ENCODE measurements at places on chromosomes 6 and 20. TPM values are rescaled to one million over a fixed set of nuclear protein-coding genes. Genes with fewer than 3 reads are reported as not detected.

DNA sequence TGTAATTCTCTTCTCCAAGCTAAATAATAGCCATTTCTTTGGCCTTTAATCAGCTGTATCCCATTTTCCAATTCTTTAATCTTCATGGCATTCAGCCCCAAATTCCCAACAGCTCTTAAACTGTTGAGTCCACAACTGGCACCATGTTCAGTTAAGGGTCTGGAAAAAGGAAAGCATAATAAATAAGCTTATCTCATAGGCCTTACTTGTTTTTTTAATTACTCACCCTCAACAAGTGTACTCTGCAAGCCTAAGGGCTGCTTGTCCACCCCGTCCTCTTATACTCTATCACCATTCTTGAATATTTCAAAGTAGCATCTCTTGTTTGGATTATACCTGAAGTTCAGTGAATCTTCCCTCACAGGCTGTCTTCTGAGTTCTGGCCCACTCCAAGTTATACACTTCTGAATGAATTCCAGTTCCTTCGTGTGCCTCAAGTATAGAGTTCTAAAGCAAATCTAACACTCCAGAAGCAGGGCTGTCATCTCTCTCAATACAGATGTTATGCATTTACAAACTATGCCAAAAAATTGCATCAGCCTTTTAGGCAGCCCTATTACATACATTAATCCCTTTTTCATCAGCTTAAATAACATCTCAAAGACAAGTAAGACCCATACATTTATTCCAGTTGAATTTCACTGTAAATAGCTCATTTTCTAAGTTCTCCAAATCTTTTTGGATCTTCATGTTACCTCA lies 98.7 kb downstream of the COL21A1 start:
- no peak for DNase-seq

GRCh38 chr6:37725957-37726356 lies 28.3 kb upstream of the MDGA1 start:
- no peak for DNase-seq

DNA sequence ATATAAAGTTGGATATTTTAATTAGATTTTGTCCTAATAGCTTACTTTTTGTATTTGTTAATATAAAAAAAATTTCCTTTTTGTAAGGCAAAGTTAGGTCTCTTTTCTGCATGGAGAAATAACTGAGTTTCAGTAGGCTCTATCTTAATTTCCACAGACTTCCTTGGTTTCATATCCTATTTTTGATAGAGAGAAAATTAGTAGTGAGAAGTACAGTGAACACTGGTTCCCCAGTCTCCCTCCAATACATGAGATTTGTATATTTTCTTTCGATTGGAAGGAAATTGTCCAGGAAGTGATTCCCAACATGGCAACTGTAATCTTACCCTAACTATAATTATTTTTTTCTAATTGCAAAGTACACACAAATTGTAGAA lies 26.4 kb downstream of the TRIM27 start:
- DNase-seq = peak; percentile 66

GRCh38 chr6:33211666-33212422 lies 3.5 kb downstream of the RING1 start:
- no peak for DNase-seq

- peak; percentile 16 for DNase-seq
Measured at GRCh38 chr6:154928325-154928922, 66.7 kb upstream of the TIAM2 start.

GRCh38 chr20:45704969-45705637 lies at the start of gene WFDC10B:
Gene WFDC10B, minus strand, starts transcription at chr20:45705019. Its CDS starts 19,027 bp downstream, at chr20:45685992.
- DNase-seq = no peak

- DNase-seq = no peak
Measured at GRCh38 chr6:28769626-28770402, 154.0 kb downstream of the TRIM27 start.

DNA sequence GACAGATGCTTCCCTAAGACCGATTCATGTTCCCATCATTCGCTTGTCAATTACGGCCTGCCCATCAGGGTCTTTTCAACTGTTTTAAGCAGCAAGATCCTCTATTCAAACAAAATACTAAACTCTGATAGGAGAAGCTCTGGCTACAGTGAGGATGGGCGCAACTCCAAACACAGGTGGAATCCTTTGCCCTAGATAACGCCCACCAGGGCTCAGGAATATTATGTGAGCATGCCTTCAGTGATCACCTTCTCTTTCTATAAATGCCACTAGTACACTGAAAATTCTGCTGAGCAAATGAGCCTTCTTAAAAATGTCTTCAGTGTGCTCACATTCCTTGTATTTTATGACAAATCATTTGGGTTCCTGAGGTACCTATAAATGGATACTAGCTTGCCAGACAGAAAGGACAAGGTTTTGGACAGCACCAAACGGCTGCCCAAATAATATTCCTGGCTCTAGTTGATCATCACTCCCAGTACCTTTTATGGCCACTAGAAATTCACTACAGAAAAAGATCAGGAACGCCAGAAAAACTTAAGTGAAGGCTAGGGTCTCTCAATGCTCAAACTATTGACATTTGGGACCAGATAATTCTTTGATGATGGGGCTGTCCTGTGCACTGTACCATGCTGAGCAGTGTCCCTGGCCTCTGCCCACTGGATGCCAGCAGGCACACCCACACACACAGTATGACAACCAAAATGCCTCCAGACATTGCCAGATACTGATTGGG lies 13.1 kb downstream of the ZNF217 start:
- DNase-seq = no peak

DNA sequence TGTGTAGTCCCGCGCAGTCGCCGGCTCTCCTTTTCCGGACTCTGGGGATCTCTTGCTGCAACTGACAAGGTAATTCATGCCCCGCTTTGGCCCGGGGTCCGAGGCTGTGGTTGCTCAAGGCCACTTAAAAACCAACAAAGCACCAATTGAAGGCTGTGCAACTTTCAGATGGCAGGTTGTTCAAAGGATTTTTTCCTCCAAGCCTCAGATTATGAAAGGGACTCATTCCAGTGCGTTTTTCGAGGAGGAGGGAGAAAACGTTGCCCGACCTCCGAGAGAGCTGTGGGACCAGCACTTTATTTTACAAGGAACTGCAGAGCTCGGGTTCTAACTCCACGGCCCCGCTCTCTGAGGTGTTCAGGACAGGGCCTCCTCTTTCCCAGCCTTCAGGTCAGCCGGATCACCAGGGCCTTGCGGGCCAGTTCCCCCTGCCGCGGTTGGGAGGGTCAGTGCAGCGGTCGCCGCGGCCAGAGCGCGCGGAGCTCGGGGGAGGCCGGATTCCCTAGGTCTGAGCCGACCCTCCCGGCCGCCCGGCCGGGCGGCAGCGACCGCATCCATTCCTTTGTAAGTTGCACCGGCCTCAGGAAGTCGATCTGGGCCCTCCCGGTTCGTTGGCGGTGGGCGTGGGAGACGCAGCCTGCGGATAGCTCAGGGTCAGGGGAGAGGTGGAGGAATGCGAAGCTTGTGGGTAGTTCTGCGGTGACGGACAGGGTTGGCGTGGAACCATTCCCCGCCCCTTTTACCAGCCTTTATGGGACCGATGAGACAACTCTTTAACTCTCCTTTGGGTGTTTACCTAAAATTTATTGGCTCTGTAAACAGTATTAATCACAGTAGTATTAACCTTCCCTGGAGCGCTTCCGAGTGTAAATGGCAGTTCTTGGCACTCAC lies 1.6 kb downstream of the UTRN start:
- no peak for DNase-seq

GRCh38 chr20:21862956-21863355 lies 157.5 kb downstream of the PAX1 start:
- DNase-seq = no peak

GRCh38 chr6:150142670-150143515 lies at the start of gene PPP1R14C:
Gene PPP1R14C, plus strand, starts transcription at chr6:150143044. Its CDS starts 149 bp downstream, at chr6:150143193.
- no peak for DNase-seq

GRCh38 chr6:14638906-14639761 lies 521.6 kb downstream of the CD83 start:
- peak; percentile 79 for DNase-seq

DNA sequence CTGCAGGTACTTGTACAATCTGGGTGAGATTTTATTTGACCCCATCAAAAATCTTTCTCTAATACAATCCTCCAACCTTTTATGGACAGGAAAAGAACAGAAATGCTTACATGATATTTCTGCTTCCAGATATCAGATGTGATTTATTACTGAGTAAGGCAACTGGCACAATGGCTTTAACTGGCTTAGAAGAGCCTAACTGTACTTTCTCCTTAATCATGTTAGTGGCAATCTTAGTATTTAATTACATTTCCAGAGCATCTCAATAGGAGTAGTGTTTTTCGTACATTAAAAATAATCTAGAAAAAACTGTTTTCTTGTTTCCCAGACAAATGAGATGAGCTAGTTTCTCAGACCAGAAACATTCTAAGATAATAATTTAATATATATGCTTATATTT lies 251.6 kb downstream of the KCNQ5 start:
- no peak for DNase-seq

DNA sequence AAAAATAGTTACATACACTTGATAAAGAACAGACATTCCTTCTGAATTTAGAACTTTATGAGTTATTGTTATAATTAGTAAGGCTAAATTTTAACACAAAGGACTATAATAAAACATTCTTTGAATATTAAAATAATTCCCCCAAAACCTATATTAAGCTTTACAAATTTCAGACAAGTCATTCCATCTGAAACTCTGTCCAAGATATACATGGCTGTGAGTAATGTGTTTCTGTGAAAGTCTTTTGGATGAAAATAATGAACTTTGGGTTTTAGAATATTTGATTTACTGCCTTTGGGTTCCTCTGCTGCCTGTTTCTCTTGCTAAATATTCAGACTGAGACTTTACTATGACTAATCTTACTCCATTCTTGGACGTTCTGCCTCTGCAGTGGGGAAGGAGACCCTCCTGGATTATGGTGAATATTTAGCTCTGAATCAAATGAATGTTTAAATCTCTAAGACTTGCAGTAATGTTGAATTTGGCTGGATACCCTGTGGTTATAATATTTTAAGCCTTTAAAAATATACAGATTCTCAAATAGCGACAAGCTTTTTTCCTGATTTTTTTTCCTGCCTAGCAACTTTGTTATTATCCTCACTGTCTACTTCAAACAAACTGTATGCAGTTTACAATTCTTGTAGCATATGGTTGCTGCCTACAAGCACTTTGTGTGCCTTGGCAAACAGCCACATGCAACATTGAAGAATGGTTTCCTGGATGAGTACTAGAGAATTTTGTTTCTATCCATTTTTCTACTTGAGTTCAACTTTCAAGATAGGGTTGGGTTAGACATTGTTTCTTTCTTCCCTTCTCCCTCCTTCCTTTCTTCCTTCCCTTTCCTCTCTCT lies 51.4 kb downstream of the TXLNB start:
- no peak for DNase-seq

- DNase-seq = no peak
Measured at GRCh38 chr6:32492351-32492750, 37.7 kb downstream of the HLA-DRB5 start.

GRCh38 chr6:6875818-6876470 lies 231.8 kb upstream of the RREB1 start:
- DNase-seq = peak; percentile 86

GRCh38 chr6:15132854-15133670 lies 112.8 kb upstream of the JARID2 start:
- peak; percentile 32 for DNase-seq

GRCh38 chr6:130843575-130844320 lies 16.5 kb downstream of the SMLR1 start:
- DNase-seq = no peak

- peak; percentile 23 for DNase-seq
Measured at GRCh38 chr20:60049601-60050000, 91.4 kb downstream of the CDH26 start.

GRCh38 chr20:17504898-17505635 lies 26.1 kb downstream of the BFSP1 start:
- peak; percentile 76 for DNase-seq

- DNase-seq = no peak
Measured at GRCh38 chr20:48606841-48607543, 220.8 kb downstream of the PREX1 start.

DNA sequence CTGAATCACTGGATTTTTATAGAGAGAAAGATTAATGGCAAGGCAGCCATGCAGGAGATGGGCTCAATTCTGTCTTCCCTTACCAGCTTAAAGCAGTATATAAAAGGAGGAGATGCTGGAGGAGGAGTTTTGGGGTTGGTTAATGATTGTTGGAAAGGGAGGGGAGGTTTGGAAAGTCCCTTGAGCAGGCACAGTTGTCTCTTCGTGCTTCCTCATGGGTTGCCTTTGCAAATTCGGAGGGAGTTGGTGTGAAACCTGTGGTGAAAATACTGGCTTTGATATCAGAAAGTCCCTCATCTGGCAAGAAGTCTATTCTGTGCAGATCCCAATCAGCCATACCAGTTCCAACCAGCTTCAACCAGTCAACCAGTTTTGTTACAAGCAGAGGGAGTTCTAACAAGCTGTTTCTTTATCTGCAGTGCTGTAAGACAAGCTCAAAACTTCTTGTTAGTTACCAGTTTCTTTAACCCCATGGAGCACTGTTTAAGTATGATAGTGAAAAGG lies 107.0 kb downstream of the HIVEP1 start:
- no peak for DNase-seq

GRCh38 chr6:28258877-28259777 lies at the start of gene NKAPL:
Gene NKAPL, plus strand, starts transcription at chr6:28259297. Its CDS starts 75 bp downstream, at chr6:28259372.
- peak; percentile 87 for DNase-seq

GRCh38 chr20:4119854-4120209 lies 104.5 kb upstream of the RNF24 start:
- DNase-seq = no peak

DNA sequence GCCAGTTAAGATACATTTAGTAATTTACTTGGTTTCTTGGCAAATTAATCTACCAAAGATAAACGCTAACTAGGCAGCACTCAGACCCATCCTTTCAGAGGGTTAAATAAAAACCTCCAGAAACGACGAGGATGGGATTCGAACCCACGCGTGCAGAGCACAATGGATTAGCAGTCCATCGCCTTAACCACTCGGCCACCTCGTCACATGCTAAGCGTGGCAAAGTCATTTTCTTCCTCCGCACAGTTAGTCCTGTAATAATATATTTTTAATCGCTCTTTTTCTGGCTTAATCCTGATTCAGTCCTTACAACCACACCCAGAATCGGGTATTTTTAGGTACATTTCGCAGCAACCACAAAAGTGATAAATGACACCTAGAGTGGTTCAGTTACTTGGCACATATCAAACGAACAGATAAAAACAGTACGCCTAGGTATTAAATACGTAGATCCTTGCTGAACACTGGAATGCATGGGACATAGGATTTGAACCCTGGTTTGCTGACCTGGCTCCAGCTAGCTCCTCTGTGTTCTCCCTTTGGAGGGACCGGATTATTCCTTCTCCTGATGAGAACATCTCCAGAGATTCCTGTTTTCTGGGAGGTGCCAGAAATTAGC lies 71.6 kb downstream of the GPX5 start:
- no peak for DNase-seq

The OVOL2 gene
- polyA plus RNA-seq = not detected

The CST5 gene
- not detected for polyA plus RNA-seq

The NOP56 gene
- 102 TPM for polyA plus RNA-seq

The NHLRC1 gene
- 3.1 TPM for polyA plus RNA-seq

The C2 gene
- 6.5 TPM for polyA plus RNA-seq

The MUC21 gene
- polyA plus RNA-seq = not detected

The SGK2 gene
- polyA plus RNA-seq = 0.17 TPM
